ENCODE measurements at places on chromosomes 3 and 15.

DNA sequence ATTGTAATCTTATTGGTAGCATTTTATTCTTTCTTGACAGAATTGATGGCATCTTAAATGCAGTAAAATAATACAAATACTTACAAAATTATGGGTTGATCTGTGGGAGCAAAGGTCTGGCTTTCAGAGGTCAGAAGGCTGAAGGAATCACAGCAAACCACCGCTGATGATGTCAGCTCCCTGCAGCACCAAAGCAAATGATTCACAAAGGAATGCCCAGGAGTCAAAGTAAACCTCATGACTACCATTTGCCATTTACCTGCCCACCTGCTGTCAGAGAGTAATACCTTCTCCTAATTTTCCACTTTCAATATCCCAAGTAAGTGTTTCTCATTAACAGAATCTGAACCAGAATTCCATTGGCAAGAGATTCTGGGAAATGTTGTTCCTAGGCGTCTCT lies 46.1 kb downstream of the CPA3 start:
- no peak overlapping the region for H3K4me3 ChIP-seq
- no peak for DNase-seq
- H3K27me3 ChIP-seq = no peaks in the 10 kb centered on the region
- no peak overlapping the region for H3K27ac ChIP-seq
- no peaks in the 10 kb centered on the region for H3K4me1 ChIP-seq
- no peaks in the 10 kb centered on the region for H3K36me3 ChIP-seq

GRCh38 chr3:29307295-29307694 lies 26.4 kb downstream of the RBMS3 start:
- H3K4me3 ChIP-seq = no peak overlapping the region
- H3K27me3 ChIP-seq = no peaks in the 10 kb centered on the region
- no peak overlapping the region for H3K27ac ChIP-seq
- H3K4me1 ChIP-seq = no peaks in the 10 kb centered on the region
- no peaks in the 10 kb centered on the region for H3K36me3 ChIP-seq
- no peak for DNase-seq

DNA sequence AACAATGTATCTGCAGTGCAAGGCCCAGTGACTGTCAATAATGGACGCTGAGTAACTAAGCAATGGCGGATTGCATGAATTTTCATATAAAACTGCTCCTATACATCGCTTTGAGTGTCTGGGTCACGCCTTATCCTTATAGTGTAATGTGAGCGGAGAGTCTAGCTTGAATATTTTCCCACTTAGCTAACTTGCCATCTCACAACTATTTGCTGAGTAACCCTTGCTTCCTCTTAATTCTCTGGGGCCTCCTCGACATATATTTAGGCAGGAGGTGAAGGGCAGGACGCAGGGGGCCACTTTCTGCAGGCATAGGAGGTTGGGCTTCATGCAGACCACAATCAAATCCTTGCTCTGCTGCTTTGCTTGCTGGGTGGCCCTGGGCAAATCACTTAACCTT lies 24.0 kb downstream of the ST8SIA2 start:
- H3K4me3 ChIP-seq = no peak overlapping the region
- no peaks in the 10 kb centered on the region for H3K36me3 ChIP-seq
- no peak for DNase-seq
- H3K27ac ChIP-seq = no peak overlapping the region
- H3K27me3 ChIP-seq = no peaks in the 10 kb centered on the region
- H3K4me1 ChIP-seq = no peaks in the 10 kb centered on the region

GRCh38 chr3:195240171-195240701 lies 30.7 kb downstream of the XXYLT1 start:
- no peak overlapping the region for H3K4me3 ChIP-seq
- no peaks in the 10 kb centered on the region for H3K36me3 ChIP-seq
- H3K27me3 ChIP-seq = no peaks in the 10 kb centered on the region
- no peak for DNase-seq

- no peaks in the 10 kb centered on the region for H3K27me3 ChIP-seq
- no peak for DNase-seq
- 0 out of 2 replicates have a peak, but pooled peaks cover 3% of the 10 kb centered on the region for H3K36me3 ChIP-seq
- peak overlapping the region; percentile 44 for H3K4me3 ChIP-seq
- H3K4me1 ChIP-seq = peaks cover 67% of the 10 kb centered on the region
- H3K27ac ChIP-seq = peak overlapping the region; percentile 96
Observed at GRCh38 chr15:59303633-59304032, 69.0 kb downstream of the MYO1E start.

- H3K27ac ChIP-seq = no peak overlapping the region
- no peaks in the 10 kb centered on the region for H3K27me3 ChIP-seq
Observed at GRCh38 chr15:53203454-53203853, 413.3 kb upstream of the ONECUT1 start.

GRCh38 chr15:36313021-36313420 lies 266.4 kb upstream of the CDIN1 start:
- no peaks in the 10 kb centered on the region for H3K4me1 ChIP-seq
- no peak overlapping the region for H3K4me3 ChIP-seq
- no peak overlapping the region for H3K27ac ChIP-seq
- no peaks in the 10 kb centered on the region for H3K36me3 ChIP-seq
- DNase-seq = no peak

DNA sequence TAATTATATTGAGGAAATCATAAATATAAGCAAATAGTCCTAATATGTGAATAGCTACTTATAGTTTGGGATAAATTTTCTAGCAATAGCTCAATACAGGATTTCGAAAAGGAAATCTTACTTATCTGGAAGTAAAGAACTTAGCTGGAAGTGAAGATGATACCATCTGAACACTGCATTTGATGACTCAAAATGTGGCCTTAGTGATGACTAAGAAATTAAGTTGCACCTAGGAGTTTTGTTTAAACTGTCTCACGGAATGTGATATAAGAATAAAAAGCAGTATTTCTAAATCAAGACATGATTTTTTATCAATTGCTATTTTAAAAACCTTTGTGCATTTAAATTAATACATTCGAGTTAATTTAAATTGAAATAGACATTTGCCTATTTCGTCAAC lies 91.2 kb downstream of the EOMES start:
- no peaks in the 10 kb centered on the region for H3K27me3 ChIP-seq
- no peak overlapping the region for H3K27ac ChIP-seq
- H3K4me1 ChIP-seq = no peaks in the 10 kb centered on the region
- H3K4me3 ChIP-seq = no peak overlapping the region
- DNase-seq = no peak

- peaks cover 9% of the 10 kb centered on the region for H3K4me1 ChIP-seq
- H3K27ac ChIP-seq = peak overlapping the region; percentile 84
- H3K4me3 ChIP-seq = peak overlapping the region; percentile 95
- no peaks in the 10 kb centered on the region for H3K36me3 ChIP-seq
- H3K27me3 ChIP-seq = no peaks in the 10 kb centered on the region
- DNase-seq = no peak
Observed at GRCh38 chr3:52537165-52537620, 788 bp downstream of the UQCC5 start.

DNA sequence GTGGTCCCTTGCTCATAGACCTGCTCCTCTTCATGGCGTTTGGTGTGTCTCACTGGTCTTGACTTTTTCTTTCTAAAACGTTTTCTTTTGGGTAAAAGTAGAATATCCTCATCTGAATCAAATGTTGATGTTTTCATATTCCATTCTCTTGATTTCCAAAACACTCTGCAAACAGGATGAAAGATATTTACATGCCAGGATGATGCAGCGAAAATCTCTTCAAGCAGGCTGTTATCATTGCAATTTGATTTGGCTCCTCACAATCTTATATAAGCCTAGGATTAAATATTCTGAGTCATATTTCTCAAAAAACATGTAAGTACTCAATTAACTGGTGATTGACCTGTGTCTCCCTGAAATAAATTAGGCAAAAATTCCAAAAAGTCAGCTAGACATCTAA lies 10.1 kb downstream of the PP2D1 start:
- H3K27ac ChIP-seq = no peak overlapping the region
- no peak for DNase-seq
- H3K4me1 ChIP-seq = no peaks in the 10 kb centered on the region
- H3K27me3 ChIP-seq = no peaks in the 10 kb centered on the region
- no peak overlapping the region for H3K4me3 ChIP-seq

GRCh38 chr3:15152184-15152583 lies 53.2 kb upstream of the RBSN start:
- no peaks in the 10 kb centered on the region for H3K27me3 ChIP-seq
- H3K4me1 ChIP-seq = no peaks in the 10 kb centered on the region
- DNase-seq = no peak
- no peaks in the 10 kb centered on the region for H3K36me3 ChIP-seq
- no peak overlapping the region for H3K4me3 ChIP-seq
- H3K27ac ChIP-seq = no peak overlapping the region

GRCh38 chr3:192641919-192642318 lies 85.4 kb downstream of the FGF12 start:
- H3K4me3 ChIP-seq = no peak overlapping the region
- DNase-seq = no peak
- H3K27me3 ChIP-seq = no peaks in the 10 kb centered on the region
- no peaks in the 10 kb centered on the region for H3K4me1 ChIP-seq
- no peaks in the 10 kb centered on the region for H3K36me3 ChIP-seq
- H3K27ac ChIP-seq = no peak overlapping the region

DNA sequence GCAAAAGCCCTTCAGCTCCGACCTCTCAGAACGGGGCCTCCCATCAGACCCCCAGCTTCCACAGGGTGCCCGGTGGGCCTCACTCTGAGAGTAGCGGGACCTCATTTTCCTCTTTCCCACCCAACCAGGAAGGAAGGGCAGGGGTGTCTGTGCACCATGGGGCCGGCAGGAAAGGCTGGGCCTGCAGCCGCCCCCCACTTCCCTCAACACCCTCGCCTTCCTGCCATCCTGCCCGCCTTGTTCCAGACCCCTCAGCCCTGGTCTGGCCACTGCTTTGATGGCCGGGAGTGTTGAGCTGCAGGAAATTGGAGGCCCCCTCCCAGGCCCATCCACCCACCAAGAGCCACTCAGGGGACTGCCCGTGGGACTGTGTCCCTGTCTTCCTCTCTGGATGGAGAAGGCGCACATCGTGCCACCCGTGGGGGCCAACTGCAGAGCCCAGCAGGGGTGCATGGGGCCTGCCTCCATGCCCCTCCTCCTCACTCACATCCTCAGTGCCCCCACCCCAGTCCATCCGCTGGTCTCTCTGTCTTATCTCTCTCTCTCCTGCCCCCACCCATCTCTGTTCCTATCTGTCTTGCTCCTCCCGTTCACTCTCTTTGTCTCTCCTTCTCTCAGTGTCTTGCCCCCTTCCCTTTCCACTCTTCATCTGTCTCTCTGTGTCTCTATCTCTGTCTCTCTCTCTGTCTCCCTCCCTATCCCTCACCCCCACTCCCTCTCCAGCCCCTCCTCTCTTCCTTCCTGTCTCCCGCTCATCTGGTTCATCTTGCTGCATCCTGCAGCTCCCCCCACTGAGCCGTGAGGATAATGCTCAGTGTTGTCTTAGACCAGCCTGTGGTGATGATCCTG lies 1.8 kb upstream of the PLXND1 start:
- no peak overlapping the region for H3K27ac ChIP-seq
- peaks cover 12% of the 10 kb centered on the region for H3K27me3 ChIP-seq
- H3K4me1 ChIP-seq = no peaks in the 10 kb centered on the region
- no peaks in the 10 kb centered on the region for H3K36me3 ChIP-seq
- no peak for DNase-seq

DNA sequence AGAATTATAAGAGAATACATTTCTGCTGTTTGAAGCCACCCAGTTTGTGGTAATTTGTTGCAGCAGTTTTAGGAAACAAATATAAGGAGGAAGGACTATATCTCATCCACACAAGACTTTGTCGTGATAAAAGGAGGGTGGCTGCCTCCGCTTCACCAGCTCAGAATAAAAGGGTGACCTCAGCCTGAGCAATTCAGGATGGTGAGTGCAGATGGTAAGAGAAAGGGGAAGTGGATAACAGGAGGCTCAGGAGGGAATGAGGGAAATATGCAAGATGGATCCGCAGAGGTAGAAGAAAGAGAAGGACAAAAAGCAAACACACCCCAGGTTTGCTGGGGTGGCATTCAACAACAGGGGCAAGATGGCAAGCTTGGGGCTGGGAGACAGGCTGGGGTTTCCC lies 108.1 kb upstream of the TNFAIP8L3 start:
- no peaks in the 10 kb centered on the region for H3K36me3 ChIP-seq
- 0 out of 2 replicates have a peak, but pooled peaks cover 4% of the 10 kb centered on the region for H3K27me3 ChIP-seq
- H3K4me1 ChIP-seq = no peaks in the 10 kb centered on the region
- no peak overlapping the region for H3K27ac ChIP-seq
- DNase-seq = no peak

DNA sequence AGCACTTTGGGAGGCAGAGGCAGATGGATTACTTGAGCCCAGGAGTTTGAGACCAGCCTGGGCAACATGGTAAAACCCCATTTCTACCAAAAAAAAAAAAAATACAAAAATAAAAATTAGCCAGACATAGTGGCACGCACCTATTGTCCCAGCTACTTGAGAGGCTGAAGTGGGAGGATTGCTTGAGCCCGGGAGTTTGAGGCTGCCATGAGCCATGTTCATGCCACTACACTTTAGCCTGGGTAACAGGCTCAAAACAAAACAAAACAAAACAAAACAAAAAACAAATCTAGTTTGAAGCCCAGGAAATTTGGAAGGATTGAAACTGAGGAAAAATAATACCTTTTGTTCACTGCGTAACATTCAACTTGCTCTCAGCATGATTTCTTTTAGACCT lies 16.6 kb downstream of the TMOD3 start:
- H3K27ac ChIP-seq = no peak overlapping the region
- no peaks in the 10 kb centered on the region for H3K27me3 ChIP-seq
- DNase-seq = no peak
- H3K4me3 ChIP-seq = no peak overlapping the region
- H3K36me3 ChIP-seq = no peaks in the 10 kb centered on the region

- no peak overlapping the region for H3K27ac ChIP-seq
- no peak for DNase-seq
- peaks cover 7% of the 10 kb centered on the region for H3K27me3 ChIP-seq
- H3K4me1 ChIP-seq = peaks cover 3% of the 10 kb centered on the region
- no peaks in the 10 kb centered on the region for H3K36me3 ChIP-seq
- no peak overlapping the region for H3K4me3 ChIP-seq
Observed at GRCh38 chr15:70558406-70559264, 204.7 kb downstream of the UACA start.

GRCh38 chr15:101105059-101105891 lies 146.6 kb downstream of the CHSY1 start:
- H3K27me3 ChIP-seq = no peaks in the 10 kb centered on the region
- no peak overlapping the region for H3K27ac ChIP-seq
- H3K36me3 ChIP-seq = no peaks in the 10 kb centered on the region
- H3K4me1 ChIP-seq = no peaks in the 10 kb centered on the region
- no peak for DNase-seq

GRCh38 chr3:141738891-141739363 lies 829 bp downstream of the RNF7 start:
- 0 out of 2 replicates have a peak, but pooled peaks cover 5% of the 10 kb centered on the region for H3K4me1 ChIP-seq
- peak overlapping the region; percentile 91 for H3K4me3 ChIP-seq
- peaks cover 3% of the 10 kb centered on the region for H3K36me3 ChIP-seq
- peak overlapping the region; percentile 87 for H3K27ac ChIP-seq
- DNase-seq = no peak
- no peaks in the 10 kb centered on the region for H3K27me3 ChIP-seq

- no peak for DNase-seq
- H3K36me3 ChIP-seq = no peaks in the 10 kb centered on the region
Observed at GRCh38 chr3:97979610-97980009, 7.4 kb upstream of the RIOX2 start.

DNA sequence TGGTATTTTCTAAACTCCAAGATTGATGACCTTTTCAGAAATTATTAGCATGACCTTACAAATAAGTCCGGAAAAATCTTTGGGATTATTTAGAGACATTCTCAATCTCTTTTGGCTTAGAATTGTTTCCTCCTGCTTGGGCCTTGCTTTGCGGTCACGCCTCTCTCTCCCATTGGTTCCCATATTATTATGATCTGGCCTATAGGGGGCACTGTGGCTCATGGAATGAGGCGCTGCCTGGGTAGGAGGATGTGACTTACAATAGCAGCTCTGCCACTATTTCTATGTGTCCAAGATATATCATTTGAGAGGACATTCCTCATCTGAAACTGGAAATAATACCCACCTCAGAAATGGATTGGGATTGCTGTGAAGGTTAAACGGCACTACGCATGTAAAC lies 464.9 kb downstream of the MFSD1 start:
- no peak overlapping the region for H3K4me3 ChIP-seq
- no peaks in the 10 kb centered on the region for H3K27me3 ChIP-seq
- no peak for DNase-seq

Data from GM12878 (cell line).